Right renal cortex interstitium (tissue), 3 donors: ENCODE measurements at places on chromosomes 2 and 18. TPM values are rescaled to one million over a fixed set of nuclear protein-coding genes. Genes with fewer than 3 reads are reported as not detected.

Gene NCK2
- polyA plus RNA-seq: 67.7 TPM

Gene ANKRD36C
- 12.0 TPM for polyA plus RNA-seq

Gene TANC1
- 47.0 TPM for polyA plus RNA-seq

Gene TRABD2A
- 0.51 TPM for polyA plus RNA-seq

Gene DSC2
- polyA plus RNA-seq: 47.6 TPM

Gene SLC9A2
- polyA plus RNA-seq: 7.4 TPM

Gene OTX1
- 0.04 TPM for polyA plus RNA-seq

Gene SULT1C4
- polyA plus RNA-seq: 47.8 TPM

Gene ZNF892
- polyA plus RNA-seq: 3.9 TPM

Gene HOXD13
- polyA plus RNA-seq: 0.11 TPM

Gene TUBA3E
- polyA plus RNA-seq: not detected

Gene GPAT2
- polyA plus RNA-seq: 4.2 TPM
